ENCODE measurements at places on chromosomes 12 and 14.

- DNase-seq = no peak
Measured at GRCh38 chr12:108804271-108804953, 53.0 kb downstream of the SSH1 start.

DNA sequence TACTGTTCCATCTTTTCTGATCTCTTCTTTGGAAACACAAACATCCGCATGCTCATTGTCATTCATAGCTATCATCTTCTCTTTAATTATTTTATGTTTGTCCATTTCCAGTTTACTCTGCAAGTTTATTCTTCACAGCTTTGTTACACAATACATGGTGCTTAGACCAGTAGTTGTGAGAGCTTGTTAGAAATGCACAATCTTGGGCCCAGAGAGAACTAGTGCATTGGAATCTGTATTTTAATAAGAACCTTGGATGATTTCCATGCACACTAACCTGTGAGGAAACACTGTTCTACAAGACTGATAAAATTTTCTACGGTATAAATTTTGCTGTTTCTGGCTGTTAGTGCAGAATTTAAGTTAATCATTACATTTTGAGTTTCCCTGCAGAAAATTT lies 59.3 kb upstream of the SLC2A13 start:
- DNase-seq = no peak

- no peak for DNase-seq
Measured at GRCh38 chr12:65152012-65152411, 17.4 kb upstream of the LEMD3 start.

DNA sequence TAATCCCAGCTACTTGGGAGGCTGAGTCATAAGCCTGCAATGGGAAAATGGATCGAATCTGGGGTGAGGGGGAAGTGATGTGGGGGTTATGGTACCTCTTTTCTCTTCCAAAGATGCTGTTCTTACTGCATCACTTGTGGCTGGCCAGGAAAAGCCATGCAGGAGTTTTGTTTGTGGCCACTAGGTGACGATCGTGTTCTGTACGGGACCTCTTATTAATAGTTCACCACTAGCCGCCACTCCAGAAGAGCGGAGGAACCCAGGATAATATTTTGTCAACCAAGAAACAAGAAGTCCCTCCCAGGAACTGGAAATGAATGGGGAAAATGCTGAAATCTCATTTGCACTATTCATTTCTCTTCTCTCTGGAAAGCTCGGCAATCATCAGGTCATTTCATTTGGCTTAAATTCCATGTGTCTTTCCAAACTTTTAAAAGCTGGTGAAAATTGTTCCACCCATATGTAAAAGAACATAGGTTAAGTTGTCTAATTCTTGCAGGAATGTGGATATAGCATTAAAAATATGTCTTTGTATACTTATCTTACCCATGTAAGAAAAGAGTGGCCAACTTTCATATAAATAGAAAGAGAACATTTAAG lies 8.9 kb downstream of the GPR65 start:
- no peak for DNase-seq

- no peak for DNase-seq
Measured at GRCh38 chr14:56131865-56132833, 13.9 kb downstream of the PELI2 start.

Measured in naive thymus-derived CD8-positive, alpha-beta T cell (primary cell).